Fibroblast of skin of back (primary cell): ENCODE measurements at places on chromosomes 4 and X.

GRCh38 chrX:28126886-28127285 lies 145.6 kb upstream of the DCAF8L1 start:
- no peak for DNase-seq

DNA sequence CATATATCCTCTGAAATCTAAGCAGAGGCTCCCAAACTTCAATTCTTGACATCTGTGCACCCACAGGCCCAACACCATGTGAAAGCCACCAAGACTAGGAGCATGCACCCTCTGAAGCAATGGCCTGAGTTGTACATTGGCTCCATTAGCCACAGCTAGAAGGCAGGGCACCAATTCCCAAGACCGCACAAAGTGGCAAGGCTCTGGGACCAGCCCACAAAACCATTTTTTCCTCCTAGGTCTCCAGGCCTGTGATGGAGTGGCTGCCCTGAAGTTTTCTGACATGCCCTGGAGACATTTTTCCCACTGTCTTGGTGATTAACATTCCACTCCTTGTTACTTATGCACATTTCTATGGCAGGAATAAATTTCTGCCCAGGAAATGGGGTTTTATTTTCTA lies 232.2 kb upstream of the GRID2 start:
- DNase-seq: no peak

- peak; percentile 61 for DNase-seq
Measured at GRCh38 chr4:26780539-26780938, 80.1 kb upstream of the STIM2 start.

DNA sequence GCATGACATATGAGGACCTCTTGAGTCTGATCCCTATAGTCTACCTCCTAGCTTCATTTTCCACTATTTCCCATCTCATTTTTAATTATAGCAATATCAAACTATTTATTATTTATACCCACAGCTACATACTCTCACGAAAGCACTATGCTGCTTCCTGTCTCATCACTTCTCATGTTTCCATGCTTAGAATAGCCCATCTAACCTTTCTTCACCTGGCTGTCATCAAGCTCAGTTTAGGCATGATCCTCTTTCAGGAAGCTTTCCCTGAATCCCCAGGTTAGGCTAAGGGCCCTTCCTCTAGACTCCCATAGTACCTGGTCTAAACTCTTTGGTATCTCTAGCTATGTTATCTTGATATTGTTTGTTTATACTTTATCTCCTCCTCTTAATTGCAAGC lies 137.8 kb downstream of the TBC1D19 start:
- DNase-seq: no peak

- no peak for DNase-seq
Measured at GRCh38 chr4:76153356-76153755, 5.2 kb upstream of the NUP54 start.

GRCh38 chr4:37839426-37839825 lies 12.9 kb downstream of the PGM2 start:
- DNase-seq: no peak
